Activated naive CD4-positive, alpha-beta T cell (primary cell): ENCODE measurements at places on chromosomes 2 and 18.

GRCh38 chr18:65057439-65058083 lies 693.3 kb upstream of the CDH7 start:
- no peak for DNase-seq

GRCh38 chr2:216084547-216084946 lies 2.8 kb downstream of the TMEM169 start:
- peak; percentile 15 for DNase-seq

DNA sequence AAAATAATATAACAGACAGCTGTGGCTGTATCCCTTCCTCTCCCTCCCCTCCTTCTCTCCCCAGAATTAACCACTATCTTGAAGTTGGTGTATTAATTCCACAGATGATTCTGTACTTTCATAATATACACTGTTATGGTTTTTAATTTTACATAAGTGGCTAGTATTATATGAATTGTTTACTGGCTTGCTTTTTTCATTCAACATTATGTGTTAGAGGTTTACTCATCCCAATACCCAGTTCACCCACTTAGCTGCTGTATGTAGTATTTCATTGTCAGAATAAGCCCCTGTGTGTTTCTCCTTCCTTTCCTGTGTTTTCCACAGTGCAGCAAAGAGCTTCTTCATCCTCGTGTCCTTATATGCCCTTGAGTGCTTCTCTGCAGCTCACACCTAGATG lies 75.6 kb upstream of the B3GNT7 start:
- DNase-seq, result no peak

- no peak for DNase-seq
These were observed 59.5 kb downstream of the ABCG8 start for GRCh38 chr2:43898134-43898837.

DNA sequence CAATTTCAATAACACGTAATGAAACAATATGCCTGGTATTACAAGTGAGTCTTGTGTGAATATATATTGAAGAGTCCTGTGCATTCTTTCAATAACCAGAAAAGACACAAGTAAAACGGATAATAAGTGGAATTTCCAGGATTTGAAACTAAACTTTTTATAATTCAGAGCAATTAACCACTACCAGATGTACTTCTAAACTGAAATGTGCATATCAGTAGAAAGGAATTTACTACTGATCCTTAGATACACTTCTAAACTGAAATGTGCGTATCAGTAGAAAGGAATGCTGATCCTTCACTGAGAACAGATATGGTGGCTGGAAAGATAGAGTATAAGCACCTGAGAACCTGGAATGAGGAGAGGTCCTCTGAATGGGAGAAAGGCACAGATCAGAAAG lies 470.9 kb upstream of the SPHKAP start:
- no peak for DNase-seq

- no peak for DNase-seq
These were observed 17.6 kb upstream of the CD28 start for GRCh38 chr2:203688798-203689197.

- DNase-seq, result no peak
These were observed 85.1 kb downstream of the LONRF2 start for GRCh38 chr2:100237163-100237562.

DNA sequence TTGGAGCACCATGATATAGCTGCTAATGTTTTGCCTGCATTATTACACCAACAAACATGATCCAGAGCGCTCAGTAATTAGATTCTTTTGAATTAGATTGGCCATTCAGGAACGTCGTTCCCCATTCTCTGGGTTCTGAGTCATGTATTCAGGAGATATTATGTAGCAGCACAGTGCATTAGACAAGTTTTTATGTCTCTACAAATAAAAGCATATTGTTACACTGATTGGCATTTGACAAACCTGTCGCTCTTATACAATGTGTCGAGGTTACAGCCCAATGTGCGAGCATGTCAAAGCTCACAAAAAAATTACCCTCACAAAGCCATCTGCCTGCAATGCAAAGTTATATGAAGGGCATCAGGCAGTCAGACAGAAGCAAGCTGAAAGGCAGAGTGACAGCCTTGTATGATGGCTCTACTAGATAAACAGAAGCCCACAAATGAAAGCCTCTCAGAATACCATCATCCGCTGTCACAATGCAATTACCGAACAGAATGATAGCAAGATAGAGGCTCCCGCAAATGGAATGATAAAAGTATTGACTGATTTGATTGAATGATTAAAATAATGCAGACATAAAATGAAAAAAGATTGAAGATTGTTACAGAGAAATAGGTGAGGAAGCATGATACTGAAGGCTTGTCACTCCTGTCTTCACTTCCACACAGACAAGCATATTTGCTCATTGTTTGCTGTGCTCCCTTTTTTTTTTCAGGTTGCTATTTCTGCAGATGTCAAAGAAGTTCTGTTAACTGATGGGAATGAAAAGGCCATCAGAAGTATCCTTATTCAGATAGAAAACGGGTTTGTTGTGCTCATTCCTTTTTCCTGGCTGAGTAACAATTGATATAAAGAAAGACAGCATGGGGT lies 234.6 kb upstream of the SIX3 start:
- no peak for DNase-seq

- no peak for DNase-seq
These were observed 415.9 kb downstream of the SLC4A3 start for GRCh38 chr2:220043155-220043989.

GRCh38 chr2:201070948-201071478 lies 458 bp downstream of the HYCC2 start:
- DNase-seq, result no peak

GRCh38 chr18:74861154-74861553 lies 263.5 kb downstream of the ZNF407 start:
- DNase-seq, result no peak

DNA sequence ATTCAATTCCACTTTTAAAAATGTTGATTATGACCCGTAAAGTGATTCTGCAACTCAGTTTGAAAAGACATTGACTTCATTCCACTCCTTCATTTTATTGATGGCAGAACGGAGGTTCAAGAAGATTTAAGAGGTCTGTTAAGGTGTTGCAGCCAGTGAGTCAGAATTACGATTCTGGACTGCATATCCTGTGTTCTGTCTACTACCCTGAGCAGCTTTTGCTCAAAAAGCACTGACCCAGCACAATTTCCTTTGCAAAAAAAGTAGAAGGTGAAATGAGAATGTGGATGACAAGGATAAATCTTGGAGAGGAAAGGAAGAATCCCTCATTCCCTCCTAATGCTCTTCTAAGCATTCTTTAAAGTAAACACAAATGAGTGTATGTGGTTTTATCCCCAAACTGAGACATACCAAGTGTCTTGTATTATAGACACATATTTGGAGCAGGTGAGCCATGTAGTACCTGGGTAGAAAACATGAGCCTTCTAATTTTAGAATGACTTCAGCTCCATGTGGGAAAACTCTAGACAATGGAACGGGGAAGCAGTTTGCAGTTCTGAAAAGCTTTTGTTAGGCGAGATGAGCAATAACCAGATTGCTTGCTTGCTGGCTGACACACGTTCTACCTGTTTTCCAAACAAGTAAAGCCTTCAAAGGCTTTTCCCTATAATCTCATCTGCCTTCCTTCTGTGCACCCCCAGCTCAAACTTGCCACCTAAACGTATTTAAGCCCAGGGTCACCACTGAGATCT lies 44.7 kb downstream of the TGFA start:
- DNase-seq, result no peak

DNA sequence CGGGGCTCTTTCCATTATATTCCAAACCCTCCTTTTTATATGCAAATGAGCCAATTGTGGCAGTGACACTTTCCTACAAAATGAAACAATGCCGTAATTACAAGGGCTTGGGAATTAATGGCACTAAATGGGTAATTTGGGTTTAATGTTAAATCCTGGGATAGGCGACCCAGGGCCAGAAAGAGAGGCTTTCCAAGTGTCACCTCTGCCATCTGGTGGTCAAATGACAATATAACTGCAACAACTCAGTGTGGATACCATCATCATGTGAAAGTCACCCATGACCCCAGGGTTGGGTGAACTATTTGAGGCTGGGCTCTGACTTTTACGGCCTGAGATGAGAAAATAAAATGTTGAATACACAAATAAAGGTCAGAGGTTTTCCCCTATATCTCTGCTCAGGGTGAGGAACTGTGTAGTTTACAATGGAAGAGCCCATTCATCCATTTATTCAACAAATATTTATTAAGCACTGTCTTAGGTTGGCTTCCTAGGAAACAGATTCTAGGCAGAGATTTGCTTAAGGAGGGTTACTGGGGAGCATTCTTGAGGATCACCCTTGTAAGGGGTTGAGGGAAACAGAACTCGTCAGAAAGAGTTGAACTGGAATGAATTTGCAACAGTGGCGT lies 13.6 kb upstream of the THADA start:
- no peak for DNase-seq

GRCh38 chr2:158197940-158198339 lies 96.3 kb downstream of the UPP2 start:
- DNase-seq, result no peak

DNA sequence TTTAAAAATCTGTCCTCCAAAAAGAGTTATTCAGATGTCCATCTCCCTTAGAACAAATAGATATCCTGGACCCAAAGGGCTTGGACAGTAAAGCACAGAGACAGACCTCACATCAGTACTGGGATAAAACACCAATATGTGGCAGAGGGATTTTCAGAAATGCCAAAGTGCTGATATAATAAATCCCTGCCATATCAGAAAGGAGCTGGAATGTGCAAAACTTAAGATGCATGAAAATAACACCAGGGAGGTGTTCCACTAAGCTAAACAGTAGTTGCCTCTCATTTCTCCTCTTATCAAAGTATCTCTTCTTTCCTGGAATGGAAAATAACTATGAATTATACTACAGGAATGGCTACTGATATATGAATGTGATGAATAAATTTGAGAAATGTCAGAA lies 13.2 kb downstream of the USP40 start:
- no peak for DNase-seq

- no peak for DNase-seq
These were observed 326.2 kb upstream of the SOX11 start for GRCh38 chr2:5365871-5366461.

GRCh38 chr2:168986398-168986943 lies 44.7 kb downstream of the ABCB11 start:
- no peak for DNase-seq

GRCh38 chr2:196260546-196260945 lies 89.2 kb upstream of the STK17B start:
- DNase-seq, result no peak

DNA sequence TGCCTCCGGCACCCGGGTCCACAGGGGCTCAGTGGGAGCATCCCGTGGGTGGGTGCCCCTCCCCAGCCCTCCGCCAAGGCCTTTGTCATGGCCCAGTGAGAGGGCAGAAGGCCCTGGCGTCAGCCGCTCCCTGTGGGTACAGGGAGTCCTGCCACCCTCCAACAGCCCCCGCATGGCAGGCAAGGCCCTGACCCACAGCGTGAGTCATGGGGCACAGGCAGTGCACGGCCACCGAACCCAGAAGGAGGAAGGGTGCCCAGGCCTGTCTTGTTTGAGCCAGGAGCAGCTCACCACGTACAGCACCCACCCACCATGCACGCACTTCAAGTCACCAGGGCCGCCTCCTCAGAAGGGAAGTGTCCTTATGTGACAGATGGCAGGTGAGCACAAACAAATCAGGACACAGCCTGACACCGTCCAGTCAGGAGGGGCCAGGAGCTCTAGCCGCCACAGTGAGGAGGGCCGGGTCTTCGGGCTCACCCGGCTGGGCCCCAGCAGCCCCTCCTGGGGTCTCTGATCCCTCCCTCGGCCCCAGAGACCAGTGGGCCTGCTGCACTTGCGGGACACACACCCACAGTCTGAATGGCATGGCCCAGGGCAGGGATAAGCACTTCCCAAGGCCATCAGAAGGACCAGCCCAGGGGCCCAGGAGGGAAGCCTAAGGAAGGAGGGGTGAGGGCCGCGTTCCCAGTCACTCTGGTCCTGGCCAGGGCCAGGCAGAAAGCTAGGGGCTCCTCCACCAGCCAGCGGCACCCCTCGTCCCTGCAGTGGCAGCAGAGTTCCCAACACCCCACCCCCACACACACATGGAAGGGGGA lies 25.8 kb downstream of the BIN1 start:
- DNase-seq, result peak; percentile 32

GRCh38 chr18:77056344-77057005 lies 76.1 kb downstream of the MBP start:
- no peak for DNase-seq

- DNase-seq, result no peak
These were observed 1417.6 kb upstream of the CDH2 start for GRCh38 chr18:29594493-29594892.

DNA sequence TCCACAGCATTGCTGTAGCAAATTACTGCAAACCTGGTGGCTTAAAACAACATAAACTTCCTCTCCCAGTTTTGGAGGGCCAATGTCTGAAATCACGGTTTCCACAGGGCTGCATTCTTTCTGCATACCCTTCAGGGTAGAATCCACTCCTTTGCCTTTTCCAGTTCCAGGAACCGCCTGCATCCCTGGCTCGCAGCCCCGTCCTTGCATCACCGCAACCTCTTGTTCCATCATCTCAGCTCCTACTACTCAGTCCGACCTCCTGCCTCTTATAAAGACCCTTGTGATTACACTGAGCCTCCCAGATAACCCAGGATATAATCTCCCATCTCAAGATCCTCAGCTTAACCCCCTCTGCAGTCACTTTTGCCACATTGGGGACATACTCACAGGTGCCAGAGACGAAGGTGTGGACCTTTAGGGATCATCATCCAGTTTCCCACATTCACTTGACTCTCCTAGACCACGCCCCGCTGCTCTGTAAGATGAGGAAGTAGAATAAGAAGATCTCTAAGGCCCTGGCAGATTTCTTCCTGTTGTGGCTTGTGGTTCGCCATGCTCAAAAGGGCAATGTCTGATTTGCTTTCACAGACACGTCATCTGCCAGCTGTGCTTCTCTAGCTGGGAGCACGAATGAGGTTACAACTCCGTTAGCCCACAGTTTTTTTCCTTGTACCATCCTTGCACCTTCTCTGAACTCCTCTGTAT lies 103.6 kb upstream of the AGAP1 start:
- no peak for DNase-seq

DNA sequence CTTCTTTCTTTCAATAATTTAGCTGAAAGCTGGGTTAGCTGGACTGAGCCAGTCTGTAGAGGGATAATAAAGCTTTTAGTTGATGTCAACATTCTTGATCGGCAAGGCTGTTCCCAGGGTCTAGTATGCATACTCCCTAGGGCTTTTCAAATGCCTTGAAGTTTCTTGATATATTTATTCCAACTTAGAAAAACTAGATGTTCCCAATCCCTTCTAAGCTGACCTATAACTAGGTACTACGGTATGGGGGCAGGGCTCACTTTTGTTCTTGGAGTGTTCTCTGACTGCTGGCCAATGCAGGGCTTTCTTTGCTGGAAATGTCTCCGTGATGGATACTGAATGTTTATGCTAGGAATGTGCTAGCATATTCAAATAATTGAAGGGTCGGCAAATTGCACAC lies 258.6 kb upstream of the TANK start:
- no peak for DNase-seq
